HTR-8/SVneo (cell line): ENCODE measurements at places on chromosomes 3 and 15.

GRCh38 chr3:9108876-9109567, 140.4 kb downstream of the SRGAP3 start:
- no peak for DNase-seq

GRCh38 chr3:52370531-52370930, 54.4 kb downstream of the DNAH1 start:
- DNase-seq: no peak

DNA sequence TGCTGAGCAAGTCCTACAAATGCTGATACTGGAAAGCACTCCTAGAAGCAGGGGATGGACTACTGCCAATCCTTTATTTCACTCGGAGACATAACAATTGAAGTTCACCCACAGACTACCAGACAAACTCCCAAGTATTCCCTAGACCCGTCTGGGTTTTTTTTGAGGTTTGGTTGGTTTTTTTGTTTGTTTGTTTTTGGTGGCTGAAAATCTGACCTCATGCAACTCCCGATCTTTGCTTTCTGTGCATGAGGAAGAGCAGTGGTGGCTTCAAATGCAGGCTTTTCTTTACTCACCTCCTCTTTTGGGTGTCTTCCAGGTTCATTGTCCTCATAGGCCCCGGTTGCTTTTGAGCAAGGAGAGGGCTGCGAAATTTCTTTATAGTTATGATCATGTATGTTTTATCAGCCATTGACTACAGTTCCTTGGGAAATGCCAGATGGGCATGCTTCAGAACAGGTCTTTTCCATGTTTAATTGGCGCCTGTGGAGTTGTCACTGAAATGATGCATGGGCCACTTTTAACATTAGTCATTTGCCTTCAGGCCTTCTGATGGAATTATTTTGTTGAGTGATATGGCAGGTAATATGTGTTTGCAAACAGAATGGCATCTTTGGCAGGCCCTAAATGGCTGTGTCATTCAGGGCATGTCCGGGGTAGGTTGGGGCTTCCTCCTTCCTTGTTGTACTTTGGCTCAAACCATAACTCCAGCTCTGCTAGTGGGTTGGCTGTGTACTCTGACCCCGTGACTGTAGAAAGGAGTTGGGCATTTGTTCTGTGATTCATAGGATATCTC, 81.3 kb upstream of the ZBED2 start:
- DNase-seq: peak; percentile 46

- DNase-seq: no peak
Observed at GRCh38 chr3:150754896-150755295, 8.1 kb downstream of the SIAH2 start.

- DNase-seq: no peak
Observed at GRCh38 chr3:187360596-187360995, 7.6 kb upstream of the RTP4 start.

DNA sequence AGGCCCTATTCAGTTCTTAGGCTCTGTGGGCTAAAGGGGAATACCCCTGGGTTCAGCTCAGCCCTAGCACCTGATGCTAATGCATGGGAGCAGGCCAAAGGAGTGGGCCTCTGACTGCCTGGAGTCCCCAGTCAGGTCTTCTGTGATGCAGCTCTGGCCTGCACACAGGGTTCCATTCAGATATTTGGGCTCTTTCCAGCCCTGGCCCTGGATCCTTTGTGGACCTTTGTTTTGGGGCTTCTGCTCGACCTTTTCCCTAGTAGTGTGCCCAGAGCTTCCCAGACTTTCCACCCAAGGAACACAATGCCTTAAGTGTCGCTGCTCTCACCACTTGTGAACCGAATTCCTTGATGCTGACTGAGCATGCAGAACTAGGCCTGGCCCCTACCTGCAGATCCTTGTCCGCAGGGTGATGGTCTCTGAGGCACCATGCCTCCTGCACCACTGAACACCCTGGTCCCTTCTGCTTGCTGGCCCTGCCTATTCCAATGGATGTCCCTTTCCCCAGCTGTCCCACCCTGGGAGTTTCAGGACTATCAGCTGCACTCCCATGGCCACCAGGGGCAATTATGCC, 5.1 kb downstream of the SEC13 start:
- DNase-seq: no peak
